MM.1S (cell line): ENCODE measurements at places on chromosomes 1 and 21.

DNA sequence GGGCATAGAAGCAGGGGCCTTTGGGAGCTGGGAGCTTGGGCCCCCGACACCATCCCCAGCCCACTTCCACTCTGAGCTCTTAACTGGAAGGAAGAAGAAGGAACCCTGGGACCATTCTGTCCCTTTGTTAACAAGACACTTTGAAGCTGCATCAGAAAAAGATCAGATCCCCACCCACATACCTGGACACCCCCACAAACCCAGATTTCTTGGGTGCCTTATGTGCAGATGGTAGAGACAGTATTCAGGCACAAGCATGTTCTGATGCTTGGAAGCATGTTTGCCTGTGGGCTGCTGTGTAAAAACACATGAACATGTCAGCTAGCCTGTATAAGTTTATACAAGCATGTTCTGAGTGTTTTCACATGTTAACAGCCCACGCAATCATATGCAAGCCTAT lies 3.7 kb downstream of the DLGAP3 start:
- DNase-seq = no peak

- DNase-seq = peak; percentile 93
Measured at GRCh38 chr1:155063550-155064110, at the start of gene EFNA4. EFNA4 (plus strand) TSS chr1:155063740; CDS start chr1:155063824, 84 bp downstream.

DNA sequence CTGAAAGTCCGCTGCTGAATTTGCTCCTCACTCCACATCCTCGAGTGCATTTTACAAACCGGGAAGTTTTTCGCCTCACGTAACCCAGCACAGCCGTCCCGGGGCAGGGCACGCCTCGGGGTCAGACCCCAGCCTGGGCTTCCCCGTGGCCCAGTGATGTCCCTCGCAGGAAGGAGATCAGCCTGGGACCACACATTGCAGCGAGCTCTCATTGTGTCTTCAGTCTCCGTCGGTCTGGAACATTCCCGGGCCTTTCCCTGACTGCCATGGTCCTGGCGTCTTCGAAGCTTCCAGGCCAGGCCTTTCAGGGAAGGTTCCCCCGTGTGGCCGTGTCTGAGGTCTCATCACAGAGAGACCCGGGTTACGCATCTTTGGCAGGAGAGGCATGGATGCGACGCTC lies 43.5 kb downstream of the MORN1 start:
- no peak for DNase-seq

- DNase-seq = no peak
Measured at GRCh38 chr1:88566615-88567387, 117.3 kb upstream of the PKN2 start.

DNA sequence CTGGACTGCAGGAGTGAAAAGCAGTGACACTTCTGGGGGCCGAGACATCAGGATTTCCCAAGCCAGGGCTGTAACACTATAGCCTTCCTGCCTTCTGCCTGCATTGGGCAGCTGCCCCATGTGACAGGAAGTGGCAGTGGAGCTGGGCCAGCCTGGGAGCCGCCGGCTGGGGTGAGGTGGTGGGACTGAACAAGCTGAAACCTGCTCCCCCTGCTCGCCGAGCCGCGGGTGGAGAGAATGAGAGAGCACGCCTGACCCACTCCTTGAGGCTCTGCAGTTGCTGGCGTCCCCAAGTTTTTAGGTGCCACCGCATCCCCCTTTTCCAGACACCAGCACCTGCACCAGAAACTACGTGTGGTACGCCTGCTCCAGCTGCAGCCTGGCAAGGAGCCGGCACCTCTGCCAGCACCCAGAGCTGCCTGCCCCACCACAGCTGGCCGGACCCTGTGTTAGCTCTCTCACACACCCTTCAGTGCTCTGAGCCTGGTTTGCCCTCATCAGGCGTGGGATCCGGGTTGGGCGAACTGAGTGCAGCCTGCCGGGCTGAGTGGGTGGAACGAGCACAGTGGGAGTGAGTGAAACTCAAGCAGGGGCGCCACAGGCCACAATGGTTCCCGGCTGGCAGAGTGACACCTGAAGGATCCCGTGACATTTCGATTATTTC lies 119.4 kb downstream of the AKT3 start:
- DNase-seq = no peak

GRCh38 chr1:69861641-69862040 lies 293.9 kb downstream of the LRRC7 start:
- DNase-seq = no peak

DNA sequence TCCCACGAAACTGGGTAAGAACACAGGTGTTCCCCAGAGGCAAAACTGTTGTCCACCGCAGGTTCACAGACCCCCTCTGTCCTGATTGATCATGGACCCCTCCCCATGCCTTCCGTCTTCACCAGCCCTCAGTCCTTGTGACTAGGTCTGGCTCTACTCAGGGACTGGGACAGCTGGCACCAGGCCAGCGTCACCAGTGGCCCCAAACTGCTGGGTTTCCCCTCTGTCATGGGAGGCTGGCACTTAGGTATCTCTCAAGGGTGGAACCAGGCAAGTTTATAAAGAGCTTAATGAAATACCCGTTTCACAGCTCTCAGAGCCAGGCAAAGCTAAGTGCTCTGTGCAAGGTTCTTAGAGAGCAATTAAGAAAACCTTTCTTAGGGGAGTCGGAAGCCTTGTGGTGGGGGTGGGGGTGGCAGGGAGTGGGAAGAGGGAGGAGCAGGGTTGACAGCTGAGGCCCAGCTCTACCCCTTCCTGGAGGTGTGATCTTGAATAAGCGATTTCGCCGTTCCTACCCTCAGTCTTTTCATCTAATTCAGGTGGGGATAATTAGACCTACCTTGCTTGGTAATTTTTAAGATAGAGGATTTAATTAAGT lies 35.0 kb upstream of the IFNLR1 start:
- no peak for DNase-seq

- peak; percentile 21 for DNase-seq
Measured at GRCh38 chr1:114075546-114076242, 78.0 kb downstream of the SYT6 start.

- no peak for DNase-seq
Measured at GRCh38 chr1:12615865-12616708, 1.9 kb downstream of the DHRS3 start.

GRCh38 chr21:45383615-45384201 lies 21.3 kb upstream of the COL18A1 start:
- no peak for DNase-seq

DNA sequence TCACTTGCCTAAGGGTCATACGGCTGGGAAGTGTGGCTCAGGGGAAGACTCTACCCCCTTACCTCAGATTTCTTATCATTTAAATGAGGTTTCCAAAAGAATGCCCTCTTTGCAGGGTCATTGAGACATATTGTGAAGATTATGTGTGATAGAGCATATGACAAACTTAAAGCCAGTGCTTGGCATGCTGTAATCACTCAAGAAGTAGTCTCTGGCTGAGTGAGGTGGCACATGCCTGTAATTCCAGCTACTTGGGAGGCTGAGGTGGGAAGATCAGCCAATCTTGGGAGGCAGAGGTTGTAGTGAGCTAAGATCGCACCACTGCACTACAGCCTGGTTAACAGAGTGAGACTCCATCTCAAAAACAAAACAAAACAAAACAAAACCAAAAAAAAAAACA lies 7.5 kb upstream of the LDLRAD2 start:
- DNase-seq = no peak

DNA sequence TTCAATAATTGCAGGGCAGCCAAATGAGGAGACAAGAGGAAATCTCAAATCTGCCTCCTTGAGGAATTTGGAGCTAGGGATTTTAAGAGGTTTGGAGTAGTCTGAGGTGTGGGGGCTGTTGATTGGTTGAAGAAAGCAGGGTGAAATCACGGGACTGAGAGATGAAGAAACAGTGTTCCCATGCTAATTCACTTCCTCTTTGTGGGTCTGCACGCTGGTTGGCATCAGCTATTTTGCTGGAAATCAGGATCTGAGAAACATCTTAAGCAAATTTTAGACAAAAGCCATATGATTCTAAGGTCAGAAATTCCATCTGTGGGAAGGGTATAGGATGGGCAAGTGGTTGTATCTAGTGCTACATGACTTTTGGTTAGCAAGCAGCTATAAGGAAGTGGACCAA lies 107.1 kb upstream of the PAXBP1 start:
- no peak for DNase-seq

GRCh38 chr1:9858293-9859035 lies 34.7 kb upstream of the CLSTN1 start:
- no peak for DNase-seq

- no peak for DNase-seq
Measured at GRCh38 chr1:64236541-64236954, 33.1 kb downstream of the UBE2U start.

GRCh38 chr1:186708694-186709097 lies 28.5 kb upstream of the PTGS2 start:
- DNase-seq = no peak

DNA sequence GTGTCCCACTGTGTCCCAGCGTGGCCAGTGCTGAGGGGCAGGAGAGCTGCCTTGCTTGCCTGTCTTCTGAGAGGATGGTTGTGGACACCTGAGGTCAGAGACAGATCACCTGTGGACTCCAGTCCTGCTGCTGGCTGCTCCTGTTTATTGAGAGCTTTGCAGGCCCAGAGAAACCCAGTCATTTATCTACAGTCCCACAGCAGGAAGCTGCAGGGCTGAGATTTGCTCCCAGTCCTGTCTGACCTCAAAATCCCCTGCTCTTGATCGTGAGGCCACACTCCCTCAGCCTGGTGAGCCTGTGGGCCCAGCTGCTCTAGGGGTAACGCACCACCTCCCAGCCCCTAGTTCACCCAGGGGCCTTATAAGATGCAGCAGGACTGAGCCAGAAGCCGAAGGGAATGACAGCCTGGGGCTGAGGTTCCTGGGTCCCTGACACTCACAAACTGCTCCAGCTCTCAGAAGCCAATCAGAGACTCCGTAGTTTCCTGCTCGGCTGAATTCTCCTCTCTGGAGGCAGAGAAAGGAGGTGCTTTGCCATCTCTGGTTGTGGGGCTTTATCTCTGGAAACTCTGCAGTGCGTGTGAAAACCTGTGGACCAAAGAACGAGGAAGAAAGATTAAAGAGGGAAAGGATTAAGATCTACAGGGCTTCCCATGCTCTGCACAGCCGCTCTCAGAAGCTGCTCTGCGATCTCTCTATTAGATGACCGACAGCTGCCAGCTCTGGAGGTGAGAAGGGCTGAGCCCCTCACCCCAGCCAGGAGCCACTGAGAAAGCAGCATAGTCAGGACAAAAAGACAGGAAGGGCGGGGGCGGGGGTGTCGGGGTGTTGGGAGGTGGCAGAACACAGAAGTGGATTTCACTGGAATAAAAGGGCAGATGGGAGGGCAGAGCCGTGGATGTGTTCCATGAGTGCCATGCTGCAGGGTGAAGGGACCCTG lies 39.1 kb downstream of the UBIAD1 start:
- no peak for DNase-seq

DNA sequence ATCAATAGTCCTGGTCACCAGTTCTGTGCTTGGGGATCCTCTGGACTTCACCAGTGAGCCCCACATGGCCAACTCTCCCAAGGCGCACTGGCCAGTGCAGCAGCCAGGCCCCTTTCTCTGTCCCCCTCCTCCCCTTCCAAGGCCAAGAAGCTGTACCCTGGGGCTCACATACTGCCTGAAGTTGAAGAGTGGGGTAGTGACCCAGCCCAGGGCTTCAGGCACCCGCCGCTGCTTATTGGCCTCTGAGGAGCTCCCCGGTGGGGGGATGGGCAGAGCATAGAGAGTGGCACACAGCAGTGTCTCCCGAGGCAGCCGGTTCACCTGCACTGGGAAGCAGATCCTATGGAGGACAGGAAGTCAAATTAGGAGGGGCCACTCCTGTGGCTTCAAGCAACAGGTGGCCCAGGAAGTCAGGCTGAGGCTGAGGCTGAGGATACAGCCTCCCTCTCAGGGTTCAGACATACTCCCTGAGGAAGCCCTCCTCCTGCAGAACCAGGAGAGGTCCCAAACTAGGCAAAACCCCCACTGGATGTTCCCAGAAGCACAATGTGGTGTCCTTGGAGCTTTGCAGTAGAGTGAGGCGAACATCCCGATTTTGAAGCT lies 38.2 kb upstream of the PPP1R15B start:
- no peak for DNase-seq

- DNase-seq = no peak
Measured at GRCh38 chr21:35099310-35099709, 50.2 kb upstream of the RUNX1 start.

- DNase-seq = no peak
Measured at GRCh38 chr1:61337981-61338848, 255.9 kb downstream of the NFIA start.

- no peak for DNase-seq
Measured at GRCh38 chr21:44710294-44710665, 1.1 kb downstream of the TSPEAR start.
